ENCODE measurements at places on chromosomes 7 and 10. TPM values are rescaled to one million over a fixed set of nuclear protein-coding genes. Genes with fewer than 3 reads are reported as not detected.

- peak; percentile 71 for DNase-seq
Measured at GRCh38 chr10:73096041-73096448, 621 bp downstream of the P4HA1 start.

HELLS gene
- total RNA-seq = 64.4 TPM

DNA sequence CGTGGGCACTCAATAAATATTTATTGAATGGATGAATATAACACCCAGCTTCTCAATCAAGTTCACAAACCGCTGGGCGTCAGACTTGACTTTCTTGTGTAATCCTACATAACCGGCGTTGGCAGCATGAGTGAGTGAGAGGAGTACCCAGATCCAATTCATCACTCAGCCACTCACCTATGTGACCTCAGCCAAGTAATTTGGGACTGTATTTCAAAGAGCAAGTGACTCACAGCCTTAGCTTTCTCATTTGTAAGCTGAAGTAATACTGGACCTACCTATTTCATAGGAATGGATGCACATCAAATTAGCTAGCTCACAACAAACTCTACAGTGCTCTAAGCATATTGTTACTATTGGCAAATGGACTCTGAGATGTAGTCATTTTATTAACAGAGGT lies 53.8 kb upstream of the FAM204A start:
- peak; percentile 36 for DNase-seq

GRCh38 chr7:28996836-28997235 lies 38.7 kb upstream of the TRIL start:
- no peak for DNase-seq
